ENCODE measurements at places on chromosomes 2 and 18.

DNA sequence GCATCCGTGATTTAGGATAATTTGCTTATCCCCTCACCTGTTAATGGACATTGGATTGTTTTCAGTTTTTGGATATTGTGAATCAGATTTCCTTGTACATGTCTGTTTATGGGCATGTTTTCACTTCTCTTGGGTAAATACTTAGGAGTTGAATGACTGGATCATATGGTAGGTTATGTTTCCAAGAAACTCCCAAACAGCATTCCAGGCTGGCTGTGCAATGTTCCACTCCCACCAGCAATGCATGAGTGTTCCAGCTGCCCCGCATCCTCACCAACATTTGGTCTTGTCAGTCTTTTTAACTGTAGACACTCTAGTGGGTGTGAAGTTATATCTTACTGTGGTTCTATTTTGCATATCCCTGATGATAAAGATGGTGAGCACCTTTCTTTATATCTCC, 8.9 kb upstream of the LRRFIP1 start:
- no peak for DNase-seq

DNA sequence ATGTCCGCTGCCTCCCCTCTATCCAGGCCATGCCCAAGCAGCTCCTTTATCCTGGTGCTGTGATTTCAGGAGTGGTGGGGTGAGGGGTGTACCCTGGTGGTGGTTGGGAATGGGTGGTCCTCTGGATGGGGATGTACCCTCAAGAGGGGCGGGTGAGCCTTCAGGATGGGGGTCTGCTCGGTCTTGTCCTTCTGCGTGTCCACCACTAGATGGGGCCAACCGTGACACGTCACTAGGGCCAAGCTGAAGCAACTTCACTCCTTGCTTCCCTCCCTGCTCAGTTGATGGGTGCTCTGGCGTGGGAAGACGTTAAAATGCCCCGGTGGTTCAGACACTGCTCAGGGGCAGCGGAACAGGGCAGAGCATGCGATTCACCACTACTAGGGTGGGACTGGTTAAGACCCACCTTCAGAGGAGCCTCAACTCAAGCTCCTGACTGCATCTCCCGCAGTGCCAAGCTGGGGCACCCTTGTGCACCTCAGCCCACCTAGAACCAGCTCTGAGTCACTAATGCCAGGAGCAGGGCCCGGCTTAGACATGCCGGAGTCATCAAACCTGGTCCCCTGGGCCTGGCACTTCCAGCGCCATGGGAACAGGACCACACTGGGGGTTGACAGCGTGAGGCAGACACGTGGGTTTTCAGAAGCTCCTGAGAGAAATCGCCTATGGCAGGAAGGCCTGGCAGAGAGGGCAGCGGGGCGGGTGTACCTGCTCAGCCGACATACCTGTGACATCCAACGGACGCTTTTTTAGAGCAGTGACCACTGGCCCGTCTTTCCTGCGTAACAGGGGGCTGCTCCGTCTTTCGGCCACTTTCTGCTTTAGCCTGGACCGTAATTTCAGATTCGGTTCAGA, 256.7 kb downstream of the HDAC4 start:
- DNase-seq: no peak

- no peak for DNase-seq
Measured at GRCh38 chr18:26438980-26439379, 109.4 kb downstream of the KCTD1 start.

DNA sequence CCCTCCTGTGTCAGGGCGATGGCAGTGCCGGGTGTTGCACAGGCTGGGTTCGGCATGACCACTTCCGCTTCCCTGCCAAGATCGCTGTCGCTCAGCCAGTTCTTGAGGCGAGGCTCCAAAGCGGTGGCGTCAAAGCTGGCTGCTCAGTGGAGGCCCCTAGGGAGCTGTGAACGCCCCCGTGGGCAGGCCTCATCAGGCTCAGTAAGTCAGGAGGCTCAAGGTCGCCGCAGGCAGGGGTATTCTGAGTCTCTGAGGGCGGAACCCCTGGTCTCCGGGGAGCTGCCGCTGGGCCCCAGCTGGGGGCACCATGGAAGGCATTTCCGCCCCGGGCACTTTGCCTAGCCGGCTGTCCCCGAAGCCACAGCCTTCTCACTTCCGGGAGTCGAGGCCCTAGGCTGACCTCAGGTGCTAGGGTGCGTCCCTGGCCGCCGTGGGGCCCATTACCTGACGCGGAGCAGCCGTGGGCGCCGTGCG, 210.4 kb downstream of the SOCS6 start:
- DNase-seq: no peak

- DNase-seq: no peak
Measured at GRCh38 chr2:241991299-241991698, 121.8 kb downstream of the RTP5 start.

DNA sequence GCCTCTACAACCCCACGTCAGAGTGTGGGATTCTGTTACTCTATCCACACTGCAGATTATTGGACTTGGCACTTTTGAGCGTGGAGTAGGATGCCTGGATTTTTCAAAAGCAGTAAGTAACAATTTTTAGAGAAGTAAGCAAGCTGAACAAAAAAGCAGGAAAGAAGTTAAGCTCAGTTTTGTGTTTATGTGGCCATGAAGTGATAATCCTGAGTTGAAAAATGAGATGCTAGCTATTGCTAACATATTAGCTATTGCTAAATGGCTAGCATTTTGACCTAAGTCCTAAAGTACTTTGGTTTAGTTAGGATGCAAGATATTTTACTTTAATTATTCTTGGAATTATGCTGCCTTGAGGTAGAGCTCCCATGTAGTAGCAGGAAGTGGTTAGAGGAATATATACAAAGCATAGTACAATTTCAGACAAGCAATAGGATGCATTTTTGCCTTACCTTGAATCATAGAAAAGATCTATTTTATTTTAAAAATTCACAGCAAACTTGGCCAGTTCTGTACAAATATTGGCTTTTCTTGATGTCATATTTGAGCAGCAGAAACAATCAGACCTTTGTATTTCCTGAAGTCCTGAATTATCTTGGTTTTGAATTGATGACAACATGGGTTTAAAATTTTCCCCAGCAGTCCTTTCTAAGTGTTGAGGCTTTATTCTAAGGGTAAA, 74.6 kb downstream of the COX7A2L start:
- DNase-seq: no peak

DNA sequence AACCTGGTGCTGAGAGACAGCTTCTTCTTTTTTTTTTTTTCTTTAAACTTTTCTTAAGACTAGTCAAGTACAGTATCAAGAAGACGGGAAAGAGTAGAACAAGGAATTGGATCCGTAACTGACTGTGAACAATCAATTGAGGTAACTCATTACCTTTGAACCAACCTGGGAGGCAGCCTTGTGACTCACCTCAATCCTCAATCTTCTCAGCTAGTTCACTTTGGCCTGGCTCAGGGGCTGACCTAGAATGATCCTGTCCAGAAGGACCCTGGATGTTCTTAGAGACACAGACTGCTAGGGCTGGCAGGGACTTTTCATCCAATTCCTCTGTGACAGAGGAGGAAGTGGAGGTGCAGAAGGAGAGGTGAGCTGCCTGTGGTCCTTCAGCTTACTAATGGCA, 1.5 kb upstream of the LTBP1 start:
- DNase-seq: no peak

DNA sequence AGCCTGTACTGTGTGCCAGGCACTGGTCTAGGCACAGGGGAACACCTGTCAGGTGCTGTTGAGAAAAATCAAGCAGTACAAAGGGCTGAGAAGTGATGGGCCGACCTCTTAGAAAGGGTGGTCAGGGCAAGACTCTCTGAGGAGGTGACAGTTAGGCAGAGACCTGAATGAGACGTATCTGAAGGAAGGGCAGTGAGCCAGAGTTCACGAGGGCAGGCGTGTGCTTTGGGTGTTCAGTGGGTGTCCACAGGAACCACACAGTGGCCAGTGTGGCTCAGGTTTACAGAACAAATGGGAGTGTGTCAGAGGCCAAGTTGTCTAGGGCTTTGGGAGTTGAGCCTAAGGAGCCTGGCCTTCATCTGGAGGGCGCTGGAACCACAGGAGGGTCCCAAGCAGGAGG, 6.2 kb downstream of the ARMC9 start:
- no peak for DNase-seq

DNA sequence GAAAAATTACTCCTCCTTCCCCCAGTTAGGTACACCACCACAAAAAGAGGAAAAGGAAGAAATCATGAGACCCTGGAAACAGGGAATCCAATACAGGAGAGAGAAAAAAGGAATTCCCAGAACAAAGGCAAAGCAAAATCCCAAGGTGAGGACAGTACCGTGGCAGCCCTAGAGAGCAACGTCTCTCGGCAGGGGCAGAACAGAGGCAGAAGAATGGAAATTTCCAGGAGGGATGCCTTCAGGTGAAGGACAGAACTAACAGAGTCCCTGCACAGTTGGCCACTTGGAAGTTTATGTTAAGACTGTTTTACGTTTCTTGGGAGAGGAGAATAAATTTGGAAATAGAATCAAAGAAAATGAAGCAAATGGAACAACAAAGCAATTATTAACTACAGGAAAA, 27.7 kb downstream of the GRB14 start:
- DNase-seq: no peak

DNA sequence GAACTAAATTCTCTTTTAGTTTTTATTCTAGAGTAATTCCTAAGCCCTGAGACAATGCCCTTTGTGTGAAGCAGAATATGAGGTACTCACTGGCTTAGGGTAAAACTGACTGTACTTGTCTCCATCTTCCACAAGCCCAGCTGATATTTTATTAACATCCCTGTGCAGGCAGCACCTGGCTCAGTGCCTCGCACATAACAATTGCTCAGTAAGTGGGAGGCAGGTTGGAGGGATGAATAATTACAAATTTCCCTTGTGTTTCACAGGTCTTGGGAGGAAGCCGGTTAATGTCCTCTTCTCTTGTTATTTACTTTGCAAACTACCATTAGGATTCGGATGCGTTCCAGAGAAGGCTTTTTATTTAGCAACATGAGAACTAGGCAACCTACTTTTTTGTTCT, 249.8 kb upstream of the FSHR start:
- DNase-seq: no peak

GRCh38 chr2:41495050-41495449, 552.8 kb upstream of the PKDCC start:
- no peak for DNase-seq

Measured in T-helper 9 cell (primary cell).